Neural crest cell (in vitro differentiated cells): ENCODE measurements at places on chromosomes 16 and 17. TPM values are rescaled to one million over a fixed set of nuclear protein-coding genes. Genes with fewer than 3 reads are reported as not detected.

DNA sequence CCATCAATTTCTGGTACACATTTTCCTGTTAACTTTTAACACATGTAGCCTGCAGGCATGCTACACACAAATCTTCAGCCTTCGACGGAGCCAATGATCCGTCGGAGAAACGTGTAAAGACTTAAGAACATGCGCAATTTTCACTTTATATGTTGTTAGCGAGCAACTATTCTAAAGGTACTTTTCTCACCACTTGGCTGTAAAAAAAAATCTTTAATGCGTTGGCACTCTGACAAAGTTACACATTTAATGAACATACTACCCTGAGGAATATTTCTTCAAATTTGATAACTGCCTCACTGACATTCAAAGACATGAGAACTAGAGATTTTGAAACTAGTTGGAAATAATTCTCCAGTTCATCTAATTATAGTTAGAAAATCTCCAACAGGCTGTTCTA is 507.5 kb upstream of the SALL1 start:
- no peak for DNase-seq

GRCh38 chr17:76537578-76538280 is at the start of gene CYGB:
Gene CYGB, minus strand, starts transcription at chr17:76537709. Its CDS starts 167 bp downstream, at chr17:76537542.
- DNase-seq, result no peak

Gene TBC1D3K
- not detected in 2 replicates for total RNA-seq

DNA sequence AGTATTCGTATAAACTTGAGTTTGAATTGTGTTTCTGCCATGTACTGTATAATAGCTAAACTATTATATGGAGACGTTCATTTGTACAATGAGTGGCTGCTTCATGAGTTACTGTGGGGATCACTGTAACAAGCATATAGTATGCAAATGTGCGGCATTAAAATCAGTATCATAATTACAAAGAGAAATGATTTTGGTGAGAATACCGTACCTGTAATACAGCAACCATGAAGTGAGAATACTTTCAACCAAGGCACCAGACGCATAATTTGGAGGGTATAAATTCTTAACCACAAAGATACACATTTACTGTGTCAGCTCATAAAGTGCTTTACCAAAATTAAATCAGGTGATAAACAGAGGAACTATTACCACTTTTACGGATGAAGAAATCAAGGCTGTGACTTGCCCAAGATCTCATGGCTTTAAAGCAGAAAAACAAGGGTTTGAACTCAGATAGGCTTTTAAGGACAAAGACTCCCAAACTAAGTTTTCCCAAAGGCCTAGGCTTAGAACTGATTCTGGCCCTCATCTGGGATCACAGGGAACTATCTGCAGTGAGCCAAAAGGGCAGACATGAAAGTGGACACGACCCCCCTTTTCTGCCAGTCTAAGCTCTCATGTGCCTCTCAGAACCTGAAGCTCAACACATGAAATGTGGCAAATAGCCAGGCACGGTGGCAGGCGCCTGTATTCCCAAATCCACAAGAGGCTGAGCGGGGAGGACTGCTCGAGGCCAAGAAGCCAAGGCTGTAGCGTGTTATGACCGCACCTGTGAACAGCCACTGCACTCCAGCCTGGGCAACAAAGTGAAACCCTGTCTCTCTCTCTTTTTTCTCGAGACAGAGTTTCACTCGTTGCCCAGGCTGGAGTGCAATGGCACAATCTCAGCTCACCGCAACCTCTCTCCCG is 6.4 kb downstream of the RPS15A start:
- DNase-seq, result no peak

DNA sequence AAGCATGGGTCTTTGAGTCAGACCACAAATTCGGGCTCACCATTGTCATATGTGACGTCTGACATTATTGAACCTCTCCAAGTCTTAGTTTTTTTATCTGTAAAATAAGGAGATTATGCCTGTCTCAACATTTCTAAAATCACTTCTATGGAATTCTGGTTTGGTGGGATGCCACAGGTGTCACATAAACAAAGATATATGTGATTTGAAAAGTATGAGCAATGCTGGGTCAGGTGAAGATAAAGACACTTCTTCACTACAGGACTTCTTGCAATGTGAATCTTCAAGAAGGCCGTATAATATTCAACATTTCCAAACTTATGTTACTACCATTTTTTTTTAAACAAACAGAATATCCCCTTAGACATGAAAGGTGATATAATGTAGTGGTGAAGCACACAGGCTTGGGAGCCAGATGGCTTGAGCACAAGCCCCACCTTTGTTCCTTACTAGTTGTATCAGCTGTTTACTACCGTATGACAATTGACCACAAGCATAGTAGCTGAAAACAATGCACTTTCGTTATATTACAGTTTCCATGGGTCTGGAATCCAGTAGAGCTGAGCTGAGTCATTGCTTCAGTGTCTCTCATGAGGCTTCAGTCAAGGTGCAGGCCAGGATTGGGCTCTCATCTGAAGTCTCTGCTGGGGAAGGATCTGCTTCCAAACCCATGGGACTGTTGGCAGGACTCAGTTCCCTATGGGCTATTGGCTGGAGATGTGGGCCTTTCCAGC is 87.7 kb downstream of the UTP18 start:
- no peak for DNase-seq

Gene ZPBP2
- not detected in 2 replicates for total RNA-seq

- DNase-seq, result no peak
These were observed 55.4 kb upstream of the DOC2B start for GRCh38 chr17:236641-237405.

- DNase-seq, result no peak
These were observed 379.6 kb upstream of the PSMD7 start for GRCh38 chr16:73916829-73917594.

GRCh38 chr17:8383143-8383822 is at the start of gene RPL26:
Gene RPL26, minus strand, starts transcription at chr17:8383193. Its CDS starts 883 bp downstream, at chr17:8382310.
- DNase-seq, result peak; percentile 94

Gene HCFC1R1
- 23.7 and 28.6 TPM in 2 replicates for total RNA-seq

- no peak for DNase-seq
These were observed 32.1 kb upstream of the JPT2 start for GRCh38 chr16:1645914-1646525.

DNA sequence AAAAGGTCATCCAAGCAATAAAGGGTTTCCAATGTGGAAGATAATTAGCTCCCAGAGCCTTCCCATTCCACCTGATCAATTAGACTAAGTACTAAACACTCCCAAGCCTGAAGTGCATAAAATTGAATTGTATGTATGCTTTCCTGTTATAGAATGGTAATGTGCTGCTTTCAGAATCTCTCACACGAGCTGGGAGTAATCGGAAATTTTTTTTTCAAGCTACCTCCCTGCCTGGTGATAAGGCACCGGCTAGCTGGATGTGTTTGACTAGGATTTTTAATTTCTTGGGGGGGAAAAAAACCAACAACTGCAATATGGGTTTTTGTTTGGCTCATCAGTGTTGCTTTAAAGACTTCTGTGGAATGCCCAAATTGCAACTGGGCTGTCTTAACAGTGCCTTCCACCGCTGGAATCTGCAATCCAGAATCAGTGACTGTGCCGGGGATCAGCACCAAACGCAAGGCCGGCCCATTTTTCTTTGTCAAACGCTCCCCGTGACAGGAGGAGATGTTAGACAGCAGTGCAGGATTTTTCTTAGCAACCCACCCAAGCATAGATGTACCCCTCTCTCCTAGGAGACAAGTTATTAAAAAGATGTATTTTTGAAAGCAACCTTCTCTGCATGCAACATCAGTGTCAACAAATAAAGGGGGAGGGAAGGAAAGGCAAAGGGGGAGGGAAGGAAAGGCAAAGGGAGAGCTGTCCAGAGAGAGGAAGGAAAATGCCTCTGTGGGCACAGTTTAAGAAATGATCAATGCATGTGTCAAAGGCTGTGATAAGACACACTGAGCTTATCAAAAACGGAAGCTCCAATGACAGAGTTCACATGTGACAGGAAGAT is 387.2 kb downstream of the NPIPA8 start:
- DNase-seq, result no peak

Gene CXCL16
- not detected in 2 replicates for total RNA-seq

Gene SMARCE1
- total RNA-seq, result 205 and 240 TPM in 2 replicates

GRCh38 chr17:33651686-33652085 is 358.6 kb upstream of the ASIC2 start:
- no peak for DNase-seq

GRCh38 chr17:46742565-46743270 is 75.8 kb downstream of the WNT3 start:
- no peak for DNase-seq

DNA sequence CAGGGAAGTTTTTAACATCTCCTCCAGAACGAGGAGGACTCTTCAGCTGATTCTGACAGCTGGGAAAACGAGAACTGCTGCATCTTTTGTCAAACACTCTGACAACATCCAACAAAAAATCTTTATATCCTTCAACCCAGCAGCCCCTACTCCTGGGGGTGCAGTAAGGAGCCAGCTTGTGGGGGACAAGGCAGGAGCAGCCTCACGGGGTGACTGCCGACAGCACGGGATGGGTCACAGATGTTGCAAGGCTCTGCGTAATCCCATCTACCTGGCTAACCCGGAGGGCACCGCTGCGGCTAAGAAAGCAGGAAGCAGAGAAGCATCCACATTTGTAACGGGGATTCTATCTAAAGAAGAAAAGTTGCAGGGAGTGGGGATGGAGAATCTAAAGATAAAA is 28.6 kb downstream of the WDR45B start:
- no peak for DNase-seq

Gene CDH11
- total RNA-seq, result 28.5 and 31.7 TPM in 2 replicates

DNA sequence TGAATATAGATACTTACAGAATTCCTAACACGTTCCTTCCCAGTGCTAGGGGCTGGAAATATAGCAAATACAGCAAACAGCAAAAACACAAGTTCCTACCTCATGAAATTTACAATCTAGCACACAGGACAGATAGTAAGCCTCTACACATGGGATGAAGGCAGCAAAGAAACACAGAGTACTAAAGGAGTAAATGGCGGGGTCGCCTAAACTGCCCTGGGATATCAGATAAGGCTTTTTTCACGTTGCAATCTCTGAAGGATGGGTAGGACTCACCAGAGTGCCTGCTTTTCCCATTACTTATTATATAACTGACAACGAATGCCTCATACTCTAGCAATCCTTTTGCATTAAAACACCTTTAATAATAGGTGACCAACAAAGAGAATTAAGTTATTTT is 19.8 kb downstream of the CEP112 start:
- no peak for DNase-seq

Gene OTOA
- total RNA-seq, result 0.21 and 0.34 TPM in 2 replicates

DNA sequence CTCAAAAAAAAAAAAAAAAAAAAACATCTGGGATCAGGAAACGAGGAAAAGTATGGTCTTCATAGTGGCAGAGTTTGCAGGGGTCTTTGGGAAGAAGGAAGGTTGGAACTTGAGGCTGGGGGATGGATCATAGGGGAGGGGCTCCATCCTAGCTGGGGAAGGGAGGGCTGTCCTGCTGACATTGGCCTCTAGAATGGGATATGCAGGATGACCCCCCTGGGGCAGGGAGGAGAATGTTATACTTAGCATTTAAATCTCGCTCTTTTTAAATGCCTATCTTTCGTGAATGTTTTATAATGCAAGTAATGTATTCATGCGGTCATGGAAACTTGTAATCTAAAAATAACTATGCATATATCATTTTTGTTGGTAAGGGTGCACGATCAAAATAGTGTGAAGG is 33.2 kb downstream of the TMEM235 start:
- DNase-seq, result no peak

DNA sequence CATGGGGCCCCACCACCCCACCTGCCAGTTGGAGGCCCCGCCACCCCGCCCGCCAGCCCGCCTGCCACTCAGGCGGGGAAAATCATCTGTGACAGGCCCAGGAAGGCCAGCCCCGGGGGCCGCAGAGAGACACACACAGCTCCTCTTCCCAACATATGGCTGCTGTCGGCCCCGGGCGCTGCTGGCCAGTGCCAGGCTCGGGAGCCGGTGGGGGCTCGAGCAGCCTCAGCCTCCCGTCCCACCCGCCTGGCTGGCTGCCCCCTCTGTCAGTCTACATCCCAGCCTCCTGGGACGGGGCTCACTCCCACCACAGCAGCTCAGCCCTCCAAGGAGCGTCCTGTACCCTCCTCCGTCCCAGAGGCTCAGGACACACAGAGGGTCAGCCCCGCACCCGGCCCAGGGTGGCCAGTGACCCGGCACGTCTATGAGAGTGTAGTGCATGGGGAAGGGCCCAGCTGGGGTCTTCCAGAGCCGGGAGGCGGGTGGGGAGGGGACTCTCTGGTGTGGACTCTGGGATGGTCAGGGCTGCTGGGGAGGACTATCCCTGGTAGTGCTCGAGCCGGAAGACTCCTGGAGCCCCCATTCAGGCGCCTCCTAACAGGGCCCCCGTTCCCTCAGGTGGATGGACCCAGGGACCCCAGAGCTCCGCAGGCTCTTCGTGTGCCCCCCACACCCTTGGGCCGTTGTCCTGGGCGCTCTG is 3.6 kb upstream of the PRR35 start:
- DNase-seq, result no peak

- DNase-seq, result no peak
These were observed 12.1 kb upstream of the SCN4A start for GRCh38 chr17:63984651-63985386.

- no peak for DNase-seq
These were observed 15.1 kb downstream of the SSH2 start for GRCh38 chr17:29914819-29915537.

Gene G6PC1
- total RNA-seq, result not detected in 2 replicates

GRCh38 chr17:13995856-13996271 is 73.4 kb upstream of the COX10 start:
- no peak for DNase-seq

- DNase-seq, result peak; percentile 22
These were observed 195.3 kb upstream of the RPL38 start for GRCh38 chr17:74008196-74008595.
